ENCODE measurements at places on chromosomes 7 and 10.

DNA sequence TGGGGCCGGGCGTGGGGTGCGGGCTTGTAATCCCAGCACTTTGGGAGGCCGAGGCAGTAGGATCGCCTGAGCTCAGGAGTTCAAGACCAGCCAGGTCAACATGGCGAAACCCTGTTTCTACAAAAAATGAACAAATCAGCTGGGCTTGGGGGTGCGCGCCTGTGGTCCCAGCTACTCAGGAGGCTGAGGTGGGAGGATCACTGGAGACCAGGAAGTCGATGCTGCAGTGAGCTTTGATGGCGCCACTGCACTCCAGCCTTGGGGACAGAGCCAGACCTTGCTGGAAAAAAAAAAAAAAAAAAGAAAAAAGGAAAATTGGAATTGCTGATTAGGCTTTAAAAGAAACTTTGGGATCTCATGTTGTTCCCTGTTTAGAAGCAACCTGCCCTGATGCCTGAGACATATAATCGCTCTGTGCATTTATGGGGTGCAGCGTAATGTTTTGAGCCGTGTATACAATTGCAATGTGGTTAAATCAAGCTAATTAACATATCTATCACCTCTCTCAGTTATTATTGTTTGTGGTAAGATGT lies 851 bp downstream of the AKR1E2 start:
- DNase-seq: no peak

- no peak for DNase-seq
Observed at GRCh38 chr7:157054927-157055326, 44.5 kb upstream of the MNX1 start.

GRCh38 chr10:131534836-131535235 lies 223.3 kb upstream of the TCERG1L start:
- DNase-seq: no peak

- DNase-seq: no peak
Observed at GRCh38 chr7:152122540-152122939, 97.1 kb downstream of the GALNT11 start.

DNA sequence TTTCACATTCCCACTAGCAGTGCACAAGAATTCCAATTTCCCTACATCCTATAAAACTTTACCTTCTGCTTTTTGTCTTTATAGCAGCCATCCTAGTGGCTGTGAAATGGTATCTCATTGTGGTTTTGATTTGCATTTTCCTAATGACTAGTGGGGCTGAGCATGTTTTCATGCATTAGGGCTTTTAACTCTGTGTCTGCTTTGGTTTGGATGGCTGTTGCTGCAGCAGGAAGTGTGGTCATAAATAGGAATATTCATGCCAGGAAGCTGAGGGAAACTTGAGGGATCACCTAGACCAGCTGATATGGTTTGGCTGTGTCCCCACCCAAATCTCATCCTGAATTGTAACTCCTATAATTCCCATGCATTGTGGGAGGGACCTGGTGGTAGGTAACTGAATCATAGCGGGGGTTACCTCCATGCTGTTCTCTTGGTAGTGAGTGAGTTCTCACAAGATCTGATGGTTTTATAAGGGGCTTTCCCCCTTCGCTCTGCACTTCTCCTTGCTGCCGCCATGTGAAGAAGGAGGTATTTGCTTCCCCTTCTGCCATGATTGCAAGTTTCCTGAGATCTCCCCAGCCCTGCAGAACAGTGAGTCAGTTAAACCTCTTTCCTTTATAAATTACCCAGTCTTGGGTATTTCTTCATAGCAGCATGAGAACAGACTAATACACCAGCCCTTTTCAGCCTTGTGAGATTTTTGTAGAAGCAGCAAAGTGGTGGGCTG lies 181.8 kb upstream of the PITRM1 start:
- no peak for DNase-seq

DNA sequence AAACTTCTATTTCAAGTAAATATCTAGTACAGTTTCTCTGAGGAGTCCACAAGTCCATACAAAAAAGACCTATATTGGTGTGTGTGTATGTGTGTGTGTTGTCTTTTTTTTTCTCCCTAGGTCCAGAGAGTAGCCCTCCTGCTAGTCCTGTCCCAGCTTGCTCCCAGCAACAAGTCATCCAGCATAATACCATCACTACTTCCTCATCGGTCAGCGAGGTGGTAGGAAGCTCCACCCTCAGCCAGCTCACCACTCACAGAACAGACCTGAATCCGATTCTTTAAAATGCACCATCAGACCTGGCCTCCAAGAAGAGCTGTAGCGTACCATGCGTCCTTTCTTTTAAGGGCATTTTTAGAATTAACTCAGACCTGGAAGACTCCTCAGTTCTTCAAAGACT lies 139.1 kb downstream of the TRIL start:
- no peak for DNase-seq

- DNase-seq: no peak
Observed at GRCh38 chr10:84008878-84009277, 130.4 kb upstream of the GHITM start.
